Forelimb muscle (tissue), 1 donor: ENCODE measurements at places on chromosomes 12 and 14.

- DNase-seq, result no peak
These were observed 1.8 kb upstream of the PHLDA1 start for GRCh38 chr12:76033081-76034011.

GRCh38 chr14:37546621-37547447 is 48.2 kb downstream of the FOXA1 start:
- no peak for DNase-seq

- no peak for DNase-seq
These were observed 4.8 kb downstream of the TNFAIP2 start for GRCh38 chr14:103127861-103128598.

DNA sequence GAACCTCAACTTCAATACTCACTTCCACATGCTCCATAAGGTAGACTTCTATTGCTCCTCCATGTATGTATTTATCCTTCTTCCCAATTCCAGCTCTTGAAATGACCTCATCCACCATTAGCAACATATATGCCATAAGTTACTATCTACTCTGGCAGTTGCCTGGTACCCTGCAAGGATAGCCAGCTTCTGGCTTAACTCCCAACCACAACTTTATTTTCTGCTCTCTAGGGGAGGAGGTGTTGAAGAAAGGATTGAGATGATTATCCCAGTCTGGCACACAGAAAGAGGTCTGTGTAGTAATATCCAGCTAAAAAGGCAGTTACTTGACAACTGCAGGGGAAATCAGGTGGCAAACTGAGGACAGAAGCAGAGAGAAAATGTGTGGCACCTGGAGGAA is 71.5 kb upstream of the MDM1 start:
- DNase-seq, result no peak
